Myocyte (in vitro differentiated cells): ENCODE measurements at places on chromosomes 6 and 20. TPM values are rescaled to one million over a fixed set of nuclear protein-coding genes. Genes with fewer than 3 reads are reported as not detected.
A peak's percentile ranks its signal among the peaks of the same experiment; 100 is the strongest.

DNA sequence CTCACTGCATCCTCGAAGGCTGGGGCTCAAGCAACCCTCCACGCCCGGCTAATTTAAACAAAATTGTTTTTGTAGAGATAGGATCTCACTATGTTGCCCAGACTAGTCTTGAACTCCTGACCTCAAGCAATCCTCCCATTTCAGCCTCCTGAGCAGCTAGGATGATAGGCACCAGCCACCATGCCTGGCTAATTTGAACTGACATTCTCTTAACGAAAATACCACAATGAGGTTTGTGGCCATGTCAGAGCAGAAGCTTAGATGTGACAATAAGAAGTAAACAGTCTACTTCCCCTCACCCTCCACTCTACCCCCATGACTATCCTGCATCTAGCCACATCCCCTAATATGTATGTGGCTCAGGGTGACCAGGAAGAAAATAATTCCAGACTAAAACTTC is 74.8 kb upstream of the PLCB4 start:
- no peak for DNase-seq

GRCh38 chr20:35151736-35152135 is 4.6 kb upstream of the EDEM2 start:
- peak; percentile 16 for DNase-seq

DNA sequence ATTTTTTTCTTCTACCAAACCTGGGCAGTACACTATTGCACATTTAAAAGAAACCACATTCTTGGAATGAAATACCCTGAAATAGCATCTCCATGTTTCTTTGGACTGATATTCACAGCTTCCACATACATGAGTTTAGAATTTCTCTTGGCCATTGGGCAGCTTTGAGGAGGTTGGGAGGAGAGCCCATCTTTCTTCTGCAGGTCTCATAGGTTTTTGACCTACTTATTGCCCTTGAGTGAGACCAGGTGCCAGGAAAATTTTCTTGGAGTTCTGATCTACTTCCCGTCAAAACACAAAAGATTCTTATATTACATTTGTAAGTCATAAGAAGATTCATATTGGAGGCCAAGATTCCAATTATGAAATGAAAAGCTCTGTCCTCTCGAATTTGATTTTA is 212.0 kb downstream of the IBTK start:
- DNase-seq, result no peak

The WFDC2 gene
- not detected in 2 replicates for total RNA-seq

DNA sequence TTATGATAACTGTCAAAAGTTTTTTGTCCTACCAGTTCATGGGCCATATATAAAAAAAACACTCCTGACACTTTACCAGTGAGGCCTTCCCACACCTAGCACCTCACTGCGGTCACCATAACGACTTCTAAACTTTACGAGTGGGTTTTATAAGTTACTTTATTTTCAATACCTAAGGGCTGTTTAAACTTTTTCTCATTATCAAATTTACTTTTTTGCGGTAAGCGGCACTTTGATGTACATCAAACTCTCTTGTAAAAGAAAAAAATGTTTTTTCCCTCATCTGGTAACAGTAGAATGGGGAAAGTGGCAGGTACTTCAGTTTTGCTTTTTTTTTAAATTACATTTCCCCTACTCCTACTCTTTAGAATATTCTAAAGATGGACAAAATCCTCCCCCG is 36.2 kb downstream of the FYN start:
- DNase-seq, result no peak

The EYA2 gene
- 0.42 TPM in 1 of 2 replicates, not detected in the other for total RNA-seq

The ACTL10 gene
- 0.10 TPM in 1 of 2 replicates, not detected in the other for total RNA-seq

- DNase-seq, result no peak
Observed at GRCh38 chr6:40705354-40705753, 118.2 kb upstream of the LRFN2 start.

The GMPR gene
- 37.5 and 43.6 TPM in 2 replicates for total RNA-seq

- DNase-seq, result no peak
Observed at GRCh38 chr20:37389844-37390275, 43.9 kb downstream of the SRC start.

DNA sequence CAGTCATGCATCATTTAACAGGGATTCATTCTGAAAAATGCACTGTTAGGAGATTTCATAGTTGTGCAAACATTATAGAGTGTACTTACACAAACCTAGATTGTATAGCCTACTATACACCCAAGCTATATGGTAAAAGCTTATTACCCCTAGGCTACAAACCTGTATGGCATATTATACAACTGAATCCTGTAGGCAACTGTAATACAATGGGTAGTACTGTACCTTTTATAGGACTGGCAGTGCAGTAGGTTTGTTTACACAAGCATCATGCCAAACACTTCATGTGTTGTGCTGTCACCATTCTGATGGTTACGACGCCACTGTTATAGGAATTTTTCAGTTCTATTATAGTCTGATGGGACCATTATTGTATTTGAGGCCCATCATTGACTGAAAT is 39.3 kb upstream of the KHDC1 start:
- DNase-seq, result no peak

DNA sequence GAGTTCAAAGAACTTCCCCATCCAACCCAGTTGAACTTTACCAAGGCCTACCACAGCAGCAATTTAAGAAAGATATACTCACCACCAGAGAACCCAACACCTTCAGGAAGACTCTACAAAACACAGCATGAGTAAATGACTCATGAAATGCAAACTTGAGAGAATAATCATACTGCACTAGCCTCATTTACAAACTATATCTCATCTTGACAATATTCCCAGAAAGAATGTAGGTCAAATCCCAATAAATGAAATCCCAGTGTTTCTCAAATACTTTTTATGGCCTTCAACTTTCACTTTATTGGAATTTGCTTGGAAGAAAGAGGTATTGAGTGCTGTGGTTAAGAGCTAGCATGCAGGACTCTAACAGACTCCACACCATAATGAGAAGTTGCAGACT is 60.0 kb downstream of the FYN start:
- DNase-seq, result no peak

The C20orf202 gene
- total RNA-seq, result 0.10 TPM in 1 of 2 replicates, not detected in the other

The HLA-DQB2 gene
- total RNA-seq, result not detected in 2 replicates

GRCh38 chr6:19333936-19334335 is 503.2 kb upstream of the ID4 start:
- DNase-seq, result no peak

The ARMH2 gene
- total RNA-seq, result not detected in 2 replicates

GRCh38 chr20:37991908-37992307 is 41.3 kb downstream of the TTI1 start:
- no peak for DNase-seq

DNA sequence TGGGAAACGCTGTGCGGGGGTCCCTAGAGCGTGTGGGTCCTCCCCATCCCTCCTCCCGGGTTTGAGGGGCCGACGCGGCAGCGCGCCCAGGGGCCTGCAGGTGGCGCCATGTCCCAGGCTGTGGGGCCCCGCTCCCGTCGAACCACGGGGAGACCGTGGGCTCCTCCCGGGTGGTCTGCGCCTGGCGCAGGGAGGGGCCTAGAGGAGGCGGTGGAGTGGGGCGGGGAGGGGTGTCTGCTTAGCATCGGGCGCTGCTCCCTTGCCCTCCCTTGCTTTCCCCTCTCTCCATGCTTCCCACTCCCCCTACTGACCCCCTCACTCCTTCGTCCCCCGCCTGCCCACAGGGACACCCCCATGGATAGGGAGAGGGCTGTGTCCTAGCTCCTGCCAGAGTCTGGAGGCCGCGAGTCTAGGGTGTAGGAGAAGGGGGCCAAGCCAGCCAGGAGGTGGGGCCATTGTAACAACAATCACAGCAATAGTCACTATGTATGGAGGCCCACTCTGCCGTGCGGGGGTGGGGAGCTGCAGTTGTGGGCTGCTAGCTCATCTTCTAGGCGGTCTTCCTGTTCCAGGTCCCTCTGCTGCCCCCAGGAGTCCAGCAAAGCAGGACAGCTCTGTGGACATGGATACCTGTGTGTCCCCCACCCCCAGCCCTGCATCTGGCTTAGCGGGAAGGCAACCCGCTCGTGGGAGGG is 51.7 kb downstream of the CHMP4B start:
- peak; percentile 59 for DNase-seq

DNA sequence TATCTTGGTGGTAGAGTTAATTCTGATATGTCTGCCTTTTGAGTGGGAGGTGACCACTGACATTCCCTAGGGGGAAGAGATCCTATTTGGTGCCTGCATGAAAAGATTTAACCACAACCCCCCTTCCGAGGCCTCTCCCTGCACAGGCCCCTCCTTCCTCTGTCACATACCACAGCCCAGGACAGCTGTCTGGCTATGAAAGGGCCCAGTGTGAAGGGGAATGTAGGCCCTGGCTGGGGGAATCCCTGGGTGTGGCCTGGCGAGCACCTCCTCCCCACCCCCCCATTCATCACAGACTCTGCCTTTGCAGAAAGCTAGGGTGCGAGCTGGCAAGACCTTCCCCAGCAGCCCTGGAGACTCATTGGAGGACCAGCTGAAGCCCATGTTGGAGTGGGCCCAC is 27.4 kb upstream of the MAPRE1 start:
- DNase-seq, result peak; percentile 95
